Mesothelial cell of epicardium (in vitro differentiated cells): ENCODE measurements at places on chromosomes 12 and 14. TPM values are rescaled to one million over a fixed set of nuclear protein-coding genes. Genes with fewer than 3 reads are reported as not detected.

GRCh38 chr14:60344751-60345150, 95.7 kb downstream of the PPM1A start:
- no peaks in the 10 kb centered on the region for H3K4me1 ChIP-seq
- no peak for DNase-seq
- H3K27ac ChIP-seq, result no peak overlapping the region
- no peaks in the 10 kb centered on the region for H3K36me3 ChIP-seq
- no peak overlapping the region for H3K4me3 ChIP-seq

GRCh38 chr12:130613131-130613530, 103.0 kb downstream of the RIMBP2 start:
- H3K27ac ChIP-seq, result no peak overlapping the region
- H3K4me1 ChIP-seq, result no peaks in the 10 kb centered on the region
- H3K27me3 ChIP-seq, result no peaks in the 10 kb centered on the region
- no peak overlapping the region for H3K4me3 ChIP-seq

DNA sequence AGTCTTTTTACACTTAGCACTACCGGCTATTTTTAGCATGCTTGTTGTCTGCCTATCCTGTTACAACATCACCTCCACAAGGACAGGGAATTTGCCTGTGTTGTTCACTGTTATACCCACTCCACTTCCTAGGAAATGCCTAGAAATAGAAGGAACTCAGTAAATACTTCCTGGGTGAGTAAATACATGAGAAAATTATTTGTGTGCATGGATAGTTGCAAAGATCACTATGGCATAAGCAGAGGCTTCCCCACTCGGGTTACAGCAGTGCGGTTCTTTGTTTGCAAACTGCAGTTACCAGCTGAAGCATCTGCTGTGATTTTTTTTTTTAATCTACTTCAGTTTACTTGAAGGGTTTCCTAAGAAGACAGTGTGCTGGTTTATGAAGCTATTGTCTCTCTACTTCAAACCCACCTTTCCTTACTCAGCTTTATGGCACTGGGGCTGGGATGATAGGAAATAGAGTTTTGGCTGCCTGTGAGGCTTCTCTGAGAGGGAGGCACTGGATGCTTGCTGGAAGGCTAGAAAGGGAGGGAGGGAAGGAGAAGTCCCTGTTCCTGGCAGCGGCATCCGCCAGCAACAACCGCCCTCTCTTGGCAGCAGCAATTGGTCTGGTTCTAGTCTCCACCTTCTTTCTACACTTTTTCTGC, 29.0 kb downstream of the PDE6H start:
- DNase-seq, result no peak
- no peaks in the 10 kb centered on the region for H3K36me3 ChIP-seq
- H3K27me3 ChIP-seq, result no peaks in the 10 kb centered on the region
- peak overlapping the region; percentile 6 for H3K4me3 ChIP-seq
- H3K4me1 ChIP-seq, result peaks cover 84% of the 10 kb centered on the region

- H3K4me3 ChIP-seq, result no peak overlapping the region
- H3K27ac ChIP-seq, result no peak overlapping the region
- peaks cover 2% of the 10 kb centered on the region for H3K27me3 ChIP-seq
- no peaks in the 10 kb centered on the region for H3K4me1 ChIP-seq
Measured at GRCh38 chr14:26448181-26448855, 149.5 kb downstream of the NOVA1 start.

DNA sequence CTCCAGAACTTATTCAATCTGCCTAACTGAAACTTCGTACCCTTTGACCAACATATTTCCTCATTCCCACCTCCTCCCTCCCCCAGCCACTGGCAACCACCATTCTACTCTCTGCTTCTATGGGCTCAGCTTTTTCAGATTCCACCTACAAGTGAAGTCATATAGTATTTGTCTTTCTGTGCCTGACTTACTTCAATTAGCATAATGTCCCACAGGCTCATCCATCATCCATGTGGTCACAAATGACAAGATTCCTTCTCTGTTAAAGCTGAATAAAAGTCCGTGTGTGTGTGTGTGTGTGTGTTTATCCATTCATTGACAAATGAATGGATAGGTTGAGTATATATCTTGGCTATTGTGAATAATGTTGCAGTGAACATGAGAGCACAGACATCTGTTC, 1.3 kb upstream of the C14orf39 start:
- no peak overlapping the region for H3K27ac ChIP-seq
- H3K36me3 ChIP-seq, result no peaks in the 10 kb centered on the region
- H3K4me1 ChIP-seq, result peaks cover 3% of the 10 kb centered on the region
- H3K4me3 ChIP-seq, result no peak overlapping the region
- H3K27me3 ChIP-seq, result peaks cover 43% of the 10 kb centered on the region

The SYNDIG1L gene
- 0.38 to 0.58 TPM (median 0.38 TPM) in 3 replicates for total RNA-seq

The ATF7 gene
- total RNA-seq, result 35.4 to 38.6 TPM (median 36.3 TPM) in 3 replicates

GRCh38 chr12:28024231-28024995, 51.9 kb upstream of the PTHLH start:
- H3K4me3 ChIP-seq, result no peak overlapping the region
- DNase-seq, result no peak
- H3K36me3 ChIP-seq, result no peaks in the 10 kb centered on the region

GRCh38 chr14:103502877-103503276, 19.8 kb downstream of the CKB start:
- DNase-seq, result no peak
- no peak overlapping the region for H3K4me3 ChIP-seq
- H3K27ac ChIP-seq, result no peak overlapping the region

The TMPRSS12 gene
- 0.24 to 0.27 TPM in 2 of 3 replicates, not detected in the other for total RNA-seq

- no peaks in the 10 kb centered on the region for H3K36me3 ChIP-seq
- peaks cover 35% of the 10 kb centered on the region for H3K4me1 ChIP-seq
- H3K27me3 ChIP-seq, result peaks cover 33% of the 10 kb centered on the region
- peak; percentile 46 for DNase-seq
- peak overlapping the region; percentile 89 for H3K4me3 ChIP-seq
Measured at GRCh38 chr14:41609704-41610183, 3.1 kb downstream of the LRFN5 start.
